Naive thymus-derived CD8-positive, alpha-beta T cell (primary cell): ENCODE measurements at places on chromosomes 5 and 9. TPM values are rescaled to one million over a fixed set of nuclear protein-coding genes. Genes with fewer than 3 reads are reported as not detected.
A peak's percentile ranks its signal among the peaks of the same experiment; 100 is the strongest.

DNA sequence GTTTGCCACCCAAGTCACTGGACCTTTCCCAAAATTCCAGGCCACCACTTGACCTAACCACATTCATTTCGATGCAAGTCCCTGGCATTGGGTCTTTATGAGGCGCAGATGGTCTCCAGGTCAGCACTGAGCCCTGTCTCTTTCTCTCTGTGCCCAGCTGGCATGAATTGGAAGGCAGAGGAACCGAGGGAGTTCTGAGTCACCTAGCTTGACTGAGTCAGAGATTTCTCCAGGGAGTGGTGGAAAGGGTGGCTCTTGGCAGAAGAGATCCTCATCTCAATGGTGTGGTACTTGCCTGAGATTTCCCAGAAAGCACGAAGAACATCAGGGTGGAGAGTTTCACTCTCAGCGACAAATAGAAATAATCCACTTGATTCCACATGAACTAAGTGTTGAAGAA is 43.8 kb downstream of the WDR36 start:
- no peak overlapping the region for H3K27ac ChIP-seq
- peaks cover 1% of the 10 kb centered on the region for H3K27me3 ChIP-seq
- H3K4me3 ChIP-seq = no peak overlapping the region

- DNase-seq = no peak
- H3K27me3 ChIP-seq = no peaks in the 10 kb centered on the region
- no peak overlapping the region for H3K4me3 ChIP-seq
- peaks cover 2% of the 10 kb centered on the region for H3K4me1 ChIP-seq
These were observed 52.5 kb upstream of the NCS1 start for GRCh38 chr9:130119519-130120298.

DNA sequence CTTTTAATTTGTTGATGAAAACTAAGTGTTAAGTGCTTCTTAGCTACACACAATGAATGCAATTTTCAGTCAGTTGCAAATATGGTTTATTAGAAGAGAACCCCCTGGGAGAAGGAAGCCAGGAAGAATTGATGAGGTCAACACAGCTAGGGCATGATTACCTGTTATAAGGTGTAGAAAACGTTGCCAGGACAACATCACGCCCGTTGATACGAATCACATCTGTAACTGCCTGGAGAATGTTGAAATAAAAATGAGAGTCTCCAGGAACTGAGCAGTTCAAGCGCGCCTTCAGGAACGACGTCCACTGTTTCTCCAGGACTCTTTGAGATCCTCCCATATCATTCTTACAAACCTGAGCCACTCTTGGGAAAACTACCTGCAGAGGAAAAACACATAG is 88.0 kb downstream of the SEMA6A start:
- H3K36me3 ChIP-seq = peaks cover 3% of the 10 kb centered on the region
- DNase-seq = no peak
- peaks cover 9% of the 10 kb centered on the region for H3K4me1 ChIP-seq
- no peaks in the 10 kb centered on the region for H3K27me3 ChIP-seq
- H3K4me3 ChIP-seq = no peak overlapping the region
- H3K27ac ChIP-seq = no peak overlapping the region

DNA sequence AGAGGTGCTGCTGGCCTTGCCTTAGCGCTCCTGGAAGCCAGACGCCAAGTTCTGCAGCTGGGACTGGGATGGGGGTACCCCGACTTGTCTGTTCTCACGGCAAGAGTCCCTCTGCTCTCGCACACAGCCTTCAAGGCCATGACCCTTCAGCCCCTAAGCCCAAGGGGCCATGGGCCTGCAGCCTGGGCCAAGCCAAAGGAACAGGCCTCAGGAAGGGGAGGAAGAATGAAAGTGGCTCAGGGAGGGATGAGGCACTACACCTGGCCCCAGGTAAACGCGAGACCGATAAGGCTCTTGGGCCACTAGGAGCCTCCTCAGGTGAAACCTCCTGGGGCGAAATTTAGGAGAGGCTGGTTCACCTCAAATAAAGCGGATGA is 3.9 kb downstream of the EBF1 start:
- H3K27me3 ChIP-seq = peaks cover 38% of the 10 kb centered on the region
- peaks cover 50% of the 10 kb centered on the region for H3K4me1 ChIP-seq
- H3K36me3 ChIP-seq = no peaks in the 10 kb centered on the region

DNA sequence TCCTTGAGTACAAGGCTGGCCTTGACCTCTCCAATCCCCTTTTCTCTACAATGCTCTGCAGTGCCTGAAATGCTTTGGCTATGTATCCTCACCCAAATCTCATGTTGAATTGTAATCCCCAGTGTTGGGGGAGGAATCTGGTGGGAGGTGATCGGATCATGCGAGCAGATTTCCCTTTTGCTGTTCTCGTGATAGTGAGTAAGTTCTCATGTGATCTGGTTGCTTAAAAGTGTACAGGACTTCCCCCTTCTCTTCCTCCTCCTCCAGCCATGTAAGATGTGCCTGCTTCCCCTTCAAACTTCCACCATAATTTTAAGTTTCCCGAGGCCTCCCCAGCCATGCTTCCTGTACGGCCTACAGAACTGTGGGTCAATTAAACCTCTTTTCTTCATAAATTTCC is 28.5 kb upstream of the AKNA start:
- no peaks in the 10 kb centered on the region for H3K27me3 ChIP-seq
- H3K4me3 ChIP-seq = no peak overlapping the region
- peak overlapping the region; percentile 12 for H3K27ac ChIP-seq
- H3K4me1 ChIP-seq = peaks cover 12% of the 10 kb centered on the region
- DNase-seq = no peak

GRCh38 chr5:151555760-151556576 is 35.2 kb downstream of the FAT2 start:
- H3K4me3 ChIP-seq = no peak overlapping the region
- H3K27me3 ChIP-seq = peaks cover 2% of the 10 kb centered on the region
- no peak for DNase-seq
- no peaks in the 10 kb centered on the region for H3K36me3 ChIP-seq

DNA sequence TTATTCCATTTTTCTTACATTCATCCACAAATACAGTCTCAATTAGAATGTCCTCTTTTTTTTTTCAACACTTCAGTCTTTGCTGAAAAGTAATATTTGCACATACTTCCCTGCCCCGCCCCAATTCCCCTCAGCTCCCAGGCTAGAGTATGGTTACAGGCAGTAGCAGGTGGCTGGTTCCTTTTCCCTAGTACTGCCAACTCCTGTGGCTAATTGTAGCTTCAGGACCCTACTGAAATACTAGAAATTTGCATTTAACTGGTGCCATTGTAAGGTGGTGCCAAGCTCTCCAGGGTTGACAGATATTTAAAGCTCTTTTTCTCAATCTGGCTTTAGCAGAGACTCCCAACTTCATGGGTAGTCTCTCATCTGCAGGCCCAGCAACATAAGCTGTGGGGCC is 80.3 kb downstream of the FAM81B start:
- peaks cover 46% of the 10 kb centered on the region for H3K36me3 ChIP-seq
- H3K27ac ChIP-seq = no peak overlapping the region
- H3K27me3 ChIP-seq = no peaks in the 10 kb centered on the region
- H3K4me3 ChIP-seq = no peak overlapping the region
- peaks cover 10% of the 10 kb centered on the region for H3K4me1 ChIP-seq

DNA sequence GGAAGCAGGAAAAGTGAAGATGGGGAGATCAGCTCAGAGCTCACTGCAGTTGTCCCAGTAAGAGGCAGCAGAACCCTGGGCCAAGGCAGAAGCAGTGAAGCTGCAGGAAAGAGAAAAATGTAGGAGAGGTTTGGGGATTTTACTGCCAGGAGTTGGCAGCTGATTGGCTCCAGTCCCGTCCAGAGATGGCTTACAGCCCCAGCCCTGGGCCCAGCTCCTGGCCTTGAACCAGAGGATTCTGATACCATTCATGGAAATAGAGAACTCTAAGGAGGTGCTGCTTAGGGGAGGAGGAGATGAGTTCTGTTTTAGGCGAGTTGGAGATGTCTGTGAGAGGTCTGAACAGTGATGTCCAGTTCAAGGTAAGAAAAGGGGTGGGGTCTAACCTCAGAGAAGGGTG is 4.6 kb downstream of the MORN5 start:
- peaks cover 6% of the 10 kb centered on the region for H3K36me3 ChIP-seq
- H3K4me3 ChIP-seq = no peak overlapping the region
- peaks cover 25% of the 10 kb centered on the region for H3K27me3 ChIP-seq

- no peak for DNase-seq
- peaks cover 71% of the 10 kb centered on the region for H3K4me1 ChIP-seq
- H3K27ac ChIP-seq = peak overlapping the region; percentile 99
- no peaks in the 10 kb centered on the region for H3K27me3 ChIP-seq
- H3K4me3 ChIP-seq = peak overlapping the region; percentile 99
These were observed 14.8 kb downstream of the EEIG1 start for GRCh38 chr9:127965953-127966352.

DNA sequence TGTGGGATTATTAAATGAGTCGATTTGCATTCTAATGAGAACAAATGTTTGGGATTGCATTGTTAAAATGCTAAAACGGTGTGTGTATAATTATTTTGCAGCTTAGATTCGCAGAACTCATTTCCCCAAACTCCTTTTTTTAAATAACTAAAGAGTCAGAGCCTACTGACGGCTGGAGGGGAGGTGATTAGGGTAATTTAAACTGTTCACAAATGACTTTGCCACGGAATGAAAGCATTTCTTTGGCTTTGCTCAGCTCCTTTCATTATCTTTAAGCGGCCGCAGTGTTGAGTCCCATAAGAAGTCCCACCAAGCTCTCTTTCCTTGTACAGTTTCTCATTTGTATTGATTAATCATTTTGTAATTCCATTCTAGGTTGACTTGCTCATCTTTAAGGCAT is 1632.8 kb downstream of the MAT2B start:
- H3K4me3 ChIP-seq = no peak overlapping the region
- no peaks in the 10 kb centered on the region for H3K36me3 ChIP-seq
- H3K4me1 ChIP-seq = no peaks in the 10 kb centered on the region

- H3K36me3 ChIP-seq = no peaks in the 10 kb centered on the region
- no peak for DNase-seq
- H3K4me1 ChIP-seq = no peaks in the 10 kb centered on the region
- H3K4me3 ChIP-seq = no peak overlapping the region
These were observed 267.1 kb downstream of the SPATA31D1 start for GRCh38 chr9:82255481-82256176.

- H3K27me3 ChIP-seq = peaks cover 23% of the 10 kb centered on the region
- peaks cover 15% of the 10 kb centered on the region for H3K36me3 ChIP-seq
- H3K27ac ChIP-seq = no peak overlapping the region
These were observed 214.4 kb downstream of the FOXD4L6 start for GRCh38 chr9:40913928-40914673.

DNA sequence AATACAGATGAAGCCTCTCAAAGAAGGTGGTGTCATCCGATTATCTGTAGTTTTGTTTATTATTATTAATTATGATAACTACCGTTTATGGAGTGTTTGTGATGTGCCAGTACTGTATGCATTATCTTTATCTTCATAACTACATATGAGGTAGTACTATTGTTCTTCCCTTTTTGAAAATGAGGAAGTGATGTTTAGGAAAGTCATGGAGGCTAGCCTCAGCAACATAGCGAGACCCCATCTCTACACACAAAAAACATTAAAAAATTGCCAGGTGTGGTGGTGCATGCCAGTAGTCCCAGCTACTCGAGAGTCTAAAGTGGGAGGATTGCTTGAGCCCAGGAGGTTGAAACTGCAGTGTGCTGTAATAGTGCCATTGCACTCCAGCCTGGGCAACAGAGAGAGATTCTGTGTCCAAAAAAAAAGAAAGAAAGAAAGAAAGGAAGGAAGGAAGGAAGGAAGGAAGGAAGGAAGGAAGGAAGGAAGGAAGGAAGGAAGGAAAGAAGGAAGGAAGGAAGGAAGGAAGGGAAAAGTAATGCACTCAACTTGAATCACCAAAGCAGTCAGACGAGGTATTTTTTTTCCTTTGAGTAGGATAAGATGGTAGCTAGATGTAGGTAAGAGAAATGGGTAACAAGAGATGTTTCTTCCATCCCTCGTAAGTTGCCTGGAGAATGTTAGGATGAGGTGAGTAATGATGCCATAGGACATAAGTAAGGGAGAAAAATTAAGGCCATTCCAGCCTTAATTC is 47.8 kb downstream of the PAM start:
- H3K27ac ChIP-seq = no peak overlapping the region
- H3K4me1 ChIP-seq = peaks cover 46% of the 10 kb centered on the region
- no peak overlapping the region for H3K4me3 ChIP-seq
- H3K36me3 ChIP-seq = no peaks in the 10 kb centered on the region
- no peak for DNase-seq

- H3K36me3 ChIP-seq = peaks cover 3% of the 10 kb centered on the region
- DNase-seq = no peak
- H3K27me3 ChIP-seq = peaks cover 16% of the 10 kb centered on the region
- H3K4me1 ChIP-seq = no peaks in the 10 kb centered on the region
These were observed 11.1 kb upstream of the CACNA1B start for GRCh38 chr9:137866226-137867141.

- no peak overlapping the region for H3K27ac ChIP-seq
- H3K4me1 ChIP-seq = no peaks in the 10 kb centered on the region
- H3K27me3 ChIP-seq = peaks cover 2% of the 10 kb centered on the region
- no peaks in the 10 kb centered on the region for H3K36me3 ChIP-seq
These were observed 92.0 kb downstream of the SNCAIP start for GRCh38 chr5:122404018-122404417.

GRCh38 chr5:3995954-3996619 is 400.5 kb downstream of the IRX1 start:
- no peak overlapping the region for H3K27ac ChIP-seq
- no peak overlapping the region for H3K4me3 ChIP-seq
- peaks cover 2% of the 10 kb centered on the region for H3K4me1 ChIP-seq
- H3K27me3 ChIP-seq = no peaks in the 10 kb centered on the region

- no peaks in the 10 kb centered on the region for H3K27me3 ChIP-seq
- H3K27ac ChIP-seq = no peak overlapping the region
- H3K4me3 ChIP-seq = no peak overlapping the region
- peaks cover 42% of the 10 kb centered on the region for H3K4me1 ChIP-seq
These were observed 5.9 kb downstream of the MGAT4B start for GRCh38 chr5:179800696-179801201.

DNA sequence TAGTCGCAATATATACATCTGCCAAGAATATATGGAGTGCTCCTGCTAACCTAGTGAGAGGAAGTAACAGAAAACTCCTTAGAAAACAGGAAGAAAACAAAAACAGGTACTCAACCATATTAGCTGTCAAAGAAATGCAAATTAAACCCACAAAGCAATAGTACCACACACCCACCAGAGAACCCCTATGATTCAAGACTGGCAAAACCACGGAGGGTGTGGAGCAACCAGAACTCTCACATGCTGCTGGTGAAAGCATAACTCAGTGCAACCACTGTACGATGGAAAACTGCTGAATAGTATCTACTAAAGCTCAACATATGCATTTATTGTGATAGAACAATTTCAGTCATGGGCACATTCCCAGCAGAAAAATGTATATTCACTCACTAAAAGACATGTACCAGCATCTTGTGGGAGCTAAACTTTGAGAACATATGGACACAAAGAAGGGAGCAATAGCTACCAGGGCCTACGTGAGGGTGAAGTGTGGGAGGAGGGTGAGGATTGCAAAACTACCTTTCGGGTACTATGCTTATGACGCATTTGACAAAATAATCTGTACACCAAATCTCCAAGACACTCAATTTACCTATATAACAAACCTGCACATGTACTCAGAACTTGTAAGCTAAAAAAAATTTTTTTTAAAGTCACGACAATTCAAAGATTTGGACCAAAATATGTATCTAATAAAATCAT is 34.0 kb downstream of the PTPN3 start:
- H3K4me1 ChIP-seq = no peaks in the 10 kb centered on the region
- peaks cover 21% of the 10 kb centered on the region for H3K27me3 ChIP-seq
- no peak overlapping the region for H3K27ac ChIP-seq
- H3K36me3 ChIP-seq = no peaks in the 10 kb centered on the region

GRCh38 chr5:174626369-174626920 is 97.9 kb upstream of the MSX2 start:
- no peaks in the 10 kb centered on the region for H3K36me3 ChIP-seq
- H3K27ac ChIP-seq = no peak overlapping the region
- no peaks in the 10 kb centered on the region for H3K4me1 ChIP-seq
- no peak overlapping the region for H3K4me3 ChIP-seq
- no peaks in the 10 kb centered on the region for H3K27me3 ChIP-seq
- DNase-seq = no peak

ARHGEF39 gene
- total RNA-seq = not detected

ADAMTSL1 gene
- not detected for total RNA-seq

PCDHGA4 gene
- 0.11 TPM for total RNA-seq

TAS2R1 gene
- not detected for total RNA-seq

LHX3 gene
- total RNA-seq = not detected

SLC6A7 gene
- not detected for total RNA-seq

LCN15 gene
- not detected for total RNA-seq

CKMT2 gene
- 0.78 TPM for total RNA-seq
